ENCODE measurements at places on chromosomes 4 and X.

DNA sequence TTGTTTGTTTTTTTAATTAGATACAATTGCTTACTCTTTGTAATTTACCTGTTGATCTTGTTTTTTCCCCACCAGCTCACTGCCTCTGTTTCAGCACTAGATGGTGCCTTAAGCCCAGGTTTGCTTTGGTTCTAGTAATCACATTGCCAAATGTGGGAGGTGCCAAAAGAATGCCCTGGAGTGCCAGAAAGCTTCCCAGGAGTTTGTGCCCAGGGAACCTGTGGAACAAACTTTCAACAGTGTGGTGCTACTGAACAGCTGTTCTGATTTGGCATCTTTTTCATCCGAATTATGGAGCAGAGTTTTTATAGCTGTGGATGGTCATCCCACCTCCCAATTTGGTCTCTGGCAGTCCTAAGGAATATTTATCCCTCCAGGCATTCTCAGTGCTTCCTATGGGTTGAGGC is 1000.7 kb downstream of the STIM2 start:
- DNase-seq = no peak

GRCh38 chrX:95733426-95733825 is 951.2 kb upstream of the DIAPH2 start:
- DNase-seq = no peak

- DNase-seq = no peak
Measured at GRCh38 chrX:276581-277201, 4.5 kb upstream of the PLCXD1 start.

DNA sequence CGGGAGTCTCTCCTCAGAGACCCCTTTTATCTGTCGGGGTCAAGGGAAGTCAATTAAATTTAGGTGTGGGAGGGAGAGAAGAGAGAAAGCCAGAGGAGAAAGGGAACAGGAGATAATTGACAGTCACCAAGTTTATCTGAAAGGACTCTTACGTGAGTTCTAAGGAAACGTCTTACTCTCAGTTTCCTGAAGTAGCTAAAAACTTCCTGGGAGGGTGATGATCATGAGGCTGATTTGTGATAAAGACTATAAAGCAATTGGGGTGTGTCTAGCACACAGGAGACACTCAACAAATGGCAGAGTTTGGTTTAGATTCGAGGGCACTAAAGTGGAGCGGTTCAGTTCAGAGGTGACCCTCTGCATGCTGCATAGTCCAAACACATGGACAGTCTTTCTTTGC is 254.1 kb downstream of the FBXW7 start:
- no peak for DNase-seq

DNA sequence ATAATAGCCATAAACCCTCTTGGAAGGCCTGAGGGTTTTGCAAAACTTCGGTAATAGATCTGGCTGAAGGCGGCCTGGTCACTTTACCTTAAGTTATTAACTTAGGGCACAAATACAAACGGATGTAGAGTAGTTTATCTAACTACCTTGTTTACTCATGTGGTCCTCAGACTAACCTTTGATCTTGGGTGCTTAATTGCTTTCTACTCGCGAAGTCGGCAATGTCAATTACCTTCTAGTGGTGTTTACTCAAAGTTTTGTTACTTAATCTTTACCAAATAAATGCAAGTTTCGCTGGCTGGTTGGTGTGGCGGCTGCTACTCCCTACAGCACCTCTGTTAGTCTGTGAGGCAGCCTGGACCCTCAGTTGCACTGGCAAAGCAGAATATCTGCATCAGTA is 8.9 kb upstream of the ZNF141 start:
- DNase-seq = no peak

DNA sequence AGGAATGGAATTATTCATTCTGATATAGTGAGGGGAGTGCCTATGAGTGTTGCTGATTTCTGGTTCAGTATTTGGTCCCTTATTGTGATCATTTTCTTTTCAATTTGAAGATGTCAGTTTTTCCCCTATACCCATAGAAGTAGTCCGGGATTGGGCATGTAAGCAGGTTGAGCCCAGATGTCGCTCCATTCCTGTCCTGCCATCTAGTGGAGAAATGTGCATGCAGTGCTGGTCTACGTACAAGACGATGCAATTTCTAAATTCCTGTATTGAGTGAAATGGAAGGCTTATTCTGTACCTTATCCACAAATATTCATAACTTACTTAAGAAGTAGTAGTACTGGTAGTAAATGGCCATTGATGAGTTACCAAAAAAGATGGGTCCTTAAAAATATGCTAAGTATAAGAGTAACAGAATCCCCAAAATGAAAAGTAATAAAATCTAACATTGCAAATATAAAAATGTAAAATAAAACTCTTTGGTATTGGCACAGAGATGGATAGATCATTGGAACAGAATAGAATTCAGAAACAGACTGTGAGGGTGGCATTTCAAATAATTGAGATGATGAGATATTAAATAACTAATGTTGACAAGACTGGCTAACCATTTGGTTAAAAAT is 60.9 kb downstream of the UGT8 start:
- DNase-seq = no peak

DNA sequence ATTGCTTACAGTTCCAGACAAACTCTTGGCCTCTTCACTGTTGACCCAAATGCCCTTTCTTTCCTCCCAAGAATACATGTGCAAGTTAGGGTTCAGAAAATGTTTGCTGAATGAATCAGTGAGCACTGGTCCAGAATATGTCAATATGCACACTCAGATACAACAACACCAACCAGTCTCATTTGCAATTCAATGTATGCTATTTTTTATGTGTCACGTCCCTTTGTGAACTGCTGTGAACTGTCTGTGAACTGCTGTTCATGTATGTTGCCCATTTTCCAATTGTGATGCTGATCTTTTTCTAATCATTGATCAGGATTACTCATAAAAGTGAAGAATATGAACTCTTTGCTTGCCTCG is 17.8 kb downstream of the GAB3 start:
- no peak for DNase-seq
